ENCODE measurements at places on chromosomes 5 and 9.

GRCh38 chr5:32531885-32532520, 53.4 kb upstream of the SUB1 start:
- DNase-seq: no peak

DNA sequence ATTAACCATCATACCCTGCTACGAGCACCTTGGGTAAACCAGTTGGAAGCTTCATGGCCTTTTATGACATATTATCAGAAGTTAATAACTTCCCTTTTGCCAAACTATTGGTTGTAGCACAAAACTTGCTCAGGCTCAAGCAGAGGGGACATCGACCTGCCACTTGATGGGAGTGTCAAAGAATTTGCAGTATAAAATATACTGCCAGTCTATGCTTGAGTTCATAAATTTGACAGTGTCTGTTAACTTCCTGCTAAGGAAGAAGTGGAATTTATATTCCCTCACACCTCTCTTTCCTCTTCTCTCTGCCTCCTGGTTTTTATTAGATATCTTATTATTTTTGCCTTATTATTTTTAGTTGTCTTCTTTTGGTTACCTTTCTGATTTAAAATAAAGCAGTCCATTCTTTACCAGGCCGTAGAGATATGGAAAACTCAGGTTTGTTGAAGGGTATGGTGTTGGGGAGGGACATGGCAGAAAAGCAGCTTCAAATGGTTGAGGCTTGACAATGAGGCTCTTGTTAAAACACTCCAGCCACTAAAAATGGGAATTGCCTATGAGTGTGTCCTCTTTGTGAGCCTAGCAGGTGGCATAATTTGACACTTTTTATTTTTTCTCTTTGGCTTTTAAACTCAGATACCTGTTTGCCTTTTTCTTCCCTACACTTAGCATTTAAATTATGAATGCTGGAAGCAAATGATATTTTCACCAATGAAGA, 298.0 kb downstream of the DOCK8 start:
- DNase-seq: peak; percentile 56

DNA sequence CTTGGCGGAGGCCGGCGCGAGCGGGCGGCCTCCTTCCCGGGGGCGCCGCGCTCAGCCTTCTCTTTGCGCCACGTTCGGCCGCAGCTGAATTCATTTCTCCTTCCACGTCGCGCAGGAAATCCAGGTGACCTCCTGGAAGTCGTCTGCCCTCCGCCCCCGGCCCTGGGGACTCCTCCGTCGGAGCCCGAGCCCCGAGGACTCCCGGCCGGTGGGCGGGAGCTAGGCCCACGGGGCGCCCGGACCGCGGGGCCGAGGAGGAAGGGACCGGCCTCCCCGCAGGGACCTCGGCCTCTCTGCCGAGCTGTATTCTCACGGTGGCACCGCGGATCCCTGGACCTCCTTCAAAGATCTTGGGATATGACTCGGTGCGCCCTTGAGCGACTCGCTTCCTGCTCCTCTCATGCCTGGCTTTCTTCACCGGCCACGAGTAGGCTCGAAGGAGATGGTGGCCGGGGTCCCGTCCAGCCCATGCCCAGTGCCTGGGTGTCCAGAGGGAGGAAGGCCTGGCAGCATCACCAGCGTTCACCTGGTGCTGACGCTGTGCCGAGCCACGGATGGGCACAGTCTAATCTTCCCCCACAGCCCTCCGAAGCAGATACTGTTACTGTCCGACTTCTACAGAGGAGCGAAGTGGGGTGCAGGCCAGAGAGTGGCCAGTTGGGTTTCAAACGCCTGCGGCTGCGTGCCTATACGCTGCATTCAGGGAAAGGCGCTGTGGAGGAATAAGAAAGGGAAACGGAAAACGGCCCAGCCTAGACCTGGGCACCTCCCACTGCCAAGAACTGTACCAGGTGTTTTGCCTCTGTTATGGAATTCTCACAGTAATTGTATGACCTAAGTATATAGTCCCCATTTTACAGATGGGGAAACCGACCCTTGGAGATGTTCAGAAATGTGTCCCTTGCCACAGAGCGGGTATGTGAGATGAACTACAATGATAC, 47.3 kb downstream of the PAX5 start:
- no peak for DNase-seq

DNA sequence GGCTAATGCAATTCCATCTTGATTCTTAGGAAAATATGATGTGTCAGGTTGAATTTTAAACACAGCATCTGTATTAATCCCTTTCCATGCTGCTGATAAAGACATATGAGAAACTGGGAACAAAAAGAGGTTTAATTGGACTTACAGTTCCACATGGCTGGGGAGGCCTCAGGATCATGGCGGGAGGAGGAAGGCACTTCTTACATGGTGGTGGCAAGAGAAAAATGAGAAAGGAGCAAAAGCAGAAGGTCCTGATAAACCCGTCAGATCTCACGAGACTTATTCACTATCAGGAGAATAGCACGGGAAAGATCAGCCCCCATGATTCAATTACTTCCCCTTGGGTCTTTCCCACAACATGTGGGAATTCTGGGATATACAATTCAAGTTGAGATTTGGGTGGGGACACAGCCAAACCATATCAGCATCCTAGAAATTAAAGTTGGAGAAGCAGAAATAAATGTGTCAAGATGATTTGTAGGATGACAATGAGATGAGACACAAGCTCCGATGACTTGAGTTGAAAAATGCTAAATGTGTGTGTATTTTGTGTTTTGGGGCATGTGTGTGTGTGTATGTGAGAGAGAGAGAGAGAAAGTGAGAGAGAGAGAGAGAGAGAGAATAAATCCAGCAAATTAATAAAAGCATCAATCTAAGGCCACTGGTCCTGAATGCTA, 48.5 kb upstream of the ANKRD55 start:
- DNase-seq: no peak

DNA sequence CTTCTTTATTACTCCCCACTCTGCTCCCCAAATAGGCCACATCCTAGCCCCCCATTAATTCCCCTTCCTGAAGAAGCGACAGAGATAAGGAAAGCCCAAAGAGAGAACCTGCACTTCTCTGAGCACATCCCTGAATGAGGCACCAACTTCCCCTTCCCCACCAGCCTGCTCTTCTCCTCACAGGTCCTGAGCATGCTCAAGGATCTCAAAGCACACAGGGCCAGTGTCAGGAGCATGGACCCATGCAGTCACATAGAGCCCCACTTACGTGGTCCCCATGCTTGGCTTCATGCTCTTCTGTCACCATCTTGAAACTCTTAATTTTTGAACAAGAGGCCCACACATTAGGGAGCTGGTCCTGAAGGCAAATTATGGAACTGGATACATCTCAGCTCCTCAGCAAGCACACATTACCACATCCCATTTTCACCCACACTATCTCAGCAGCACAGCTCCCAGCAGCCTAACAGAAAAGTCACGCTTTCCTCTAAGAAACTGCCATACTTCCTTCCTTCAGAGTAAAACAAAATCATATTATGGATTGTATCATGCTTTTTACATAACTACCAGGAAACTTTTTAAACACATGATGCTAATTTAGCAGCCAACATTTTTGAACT, 99.8 kb downstream of the NFIB start:
- DNase-seq: no peak

DNA sequence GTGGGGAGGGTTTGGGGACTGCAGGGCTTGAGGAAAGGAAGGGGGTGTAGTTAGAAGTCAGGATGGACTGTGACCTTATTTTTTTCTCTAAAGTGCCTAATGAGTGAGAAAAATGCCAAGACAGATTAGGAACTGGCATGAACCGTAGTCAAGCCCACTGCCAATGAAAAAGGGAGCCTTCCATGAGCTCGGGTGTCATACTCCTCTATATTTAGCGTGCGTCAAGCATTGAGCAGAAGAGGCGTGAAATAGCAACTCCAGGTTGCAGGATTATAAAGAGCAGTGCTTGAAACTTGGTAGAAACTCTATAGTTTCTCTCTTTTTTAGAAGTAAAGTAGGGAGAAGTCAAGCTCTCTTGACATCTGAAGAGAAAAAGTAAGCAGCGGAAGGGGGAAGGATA, 1.8 kb downstream of the SGCD start:
- no peak for DNase-seq

GRCh38 chr5:34043099-34043876, at the start of gene C1QTNF3:
Gene C1QTNF3, minus strand, starts transcription at chr5:34043213. Its CDS starts 88 bp downstream, at chr5:34043125.
- peak; percentile 38 for DNase-seq

- no peak for DNase-seq
Measured at GRCh38 chr5:73966451-73966850, 340.5 kb downstream of the ARHGEF28 start.

DNA sequence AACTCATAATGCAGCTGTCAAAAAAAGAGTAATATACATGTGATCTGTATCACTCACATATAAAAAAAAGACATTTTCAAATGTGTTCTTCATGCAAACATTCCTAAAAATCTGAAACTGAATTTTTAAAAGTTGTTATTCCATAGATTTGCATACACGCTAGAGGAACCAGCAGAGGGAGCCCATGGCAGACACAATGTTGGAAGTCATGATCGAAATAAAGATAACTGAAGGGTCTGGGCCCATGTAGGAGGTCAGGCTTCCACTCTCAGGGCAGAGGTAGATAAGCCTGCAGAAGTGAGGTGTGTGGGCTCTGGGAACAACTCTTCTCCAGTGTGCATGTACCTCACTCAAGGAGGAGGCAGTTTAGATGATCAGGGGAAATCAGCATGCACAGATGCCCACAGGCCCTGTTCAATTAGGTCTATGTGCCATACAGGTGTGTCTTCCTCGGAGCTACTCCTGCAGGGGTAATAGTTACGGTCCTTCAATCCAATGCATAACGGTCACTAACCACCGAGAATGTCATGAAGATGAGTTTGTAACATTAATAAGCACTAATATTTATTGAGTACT, 208.6 kb downstream of the EPB41L4A start:
- DNase-seq: peak; percentile 67

- DNase-seq: no peak
Measured at GRCh38 chr9:14365670-14366069, 51.7 kb upstream of the NFIB start.

DNA sequence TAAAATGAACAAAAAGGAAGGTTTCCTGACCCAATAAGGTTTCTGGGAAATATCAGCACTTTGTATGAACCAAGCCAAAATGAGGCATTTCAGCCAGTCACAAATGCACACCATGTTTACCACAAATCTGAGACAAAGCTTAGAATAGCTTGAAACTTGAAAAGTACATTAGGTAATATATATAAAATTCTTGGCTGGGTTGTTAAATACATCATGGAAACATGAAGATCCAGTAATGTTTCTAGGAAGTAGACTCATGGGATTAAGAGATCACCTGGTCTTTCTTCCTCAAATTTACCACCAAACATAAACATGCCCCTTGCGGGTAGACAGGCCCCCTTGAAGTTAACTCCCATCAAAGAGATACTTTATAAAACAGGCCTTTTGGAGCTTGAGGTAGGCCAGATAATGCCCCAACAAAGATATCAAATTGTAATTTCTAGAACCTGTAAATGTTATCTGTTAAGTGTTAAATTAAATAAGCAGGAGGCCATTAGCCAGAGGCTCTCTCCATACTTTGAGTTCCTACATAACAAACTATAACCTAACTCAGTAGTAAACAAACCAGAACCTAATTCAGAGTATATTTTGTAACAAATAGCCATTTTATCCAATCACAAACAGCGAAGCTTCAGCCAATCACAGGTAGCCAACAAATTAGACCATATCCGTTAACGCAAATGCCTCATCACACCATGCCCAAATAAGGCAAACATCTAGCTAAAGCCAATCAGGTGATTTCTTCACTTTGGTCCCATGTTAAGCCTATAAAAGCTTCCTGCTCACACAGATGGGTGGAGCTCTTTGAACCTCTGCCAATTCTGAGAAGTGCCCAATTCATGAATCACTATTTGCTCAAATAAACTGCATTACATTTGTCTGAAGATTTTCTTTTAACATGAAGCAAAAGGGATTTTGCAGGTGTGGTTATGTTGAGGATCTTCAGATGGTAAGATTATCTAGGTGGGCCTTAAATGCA, 127.9 kb upstream of the TARS1 start:
- DNase-seq: no peak

- no peak for DNase-seq
Measured at GRCh38 chr9:70935856-70936255, 185.6 kb downstream of the TRPM3 start.

- no peak for DNase-seq
Measured at GRCh38 chr5:177529247-177530203, 12.8 kb upstream of the DDX41 start.

- DNase-seq: no peak
Measured at GRCh38 chr5:149133795-149134777, 7.2 kb upstream of the ABLIM3 start.

DNA sequence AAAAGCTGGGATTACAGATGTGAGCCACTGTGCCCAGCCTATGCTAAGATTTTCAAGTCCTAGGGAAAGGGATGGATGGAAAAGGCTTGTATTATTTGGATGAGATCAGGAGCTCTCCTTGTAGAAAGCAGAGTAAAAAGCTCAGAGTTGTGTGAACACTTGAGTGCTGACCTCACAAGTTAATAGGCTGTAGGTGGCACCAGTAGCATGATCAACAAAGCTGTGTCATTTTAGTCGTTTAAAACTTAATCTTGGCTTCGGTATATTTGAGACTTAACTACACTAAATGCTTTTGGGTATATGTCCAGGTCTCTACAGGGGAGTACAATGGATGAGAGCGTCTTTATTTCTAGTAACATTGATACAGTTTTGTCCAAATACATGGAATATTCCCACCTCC, 264.2 kb downstream of the TMEM38B start:
- peak; percentile 58 for DNase-seq

- no peak for DNase-seq
Measured at GRCh38 chr5:168055141-168055683, 236.2 kb upstream of the WWC1 start.

GRCh38 chr9:126838895-126839294, 21.5 kb upstream of the ZBTB34 start:
- no peak for DNase-seq

DNA sequence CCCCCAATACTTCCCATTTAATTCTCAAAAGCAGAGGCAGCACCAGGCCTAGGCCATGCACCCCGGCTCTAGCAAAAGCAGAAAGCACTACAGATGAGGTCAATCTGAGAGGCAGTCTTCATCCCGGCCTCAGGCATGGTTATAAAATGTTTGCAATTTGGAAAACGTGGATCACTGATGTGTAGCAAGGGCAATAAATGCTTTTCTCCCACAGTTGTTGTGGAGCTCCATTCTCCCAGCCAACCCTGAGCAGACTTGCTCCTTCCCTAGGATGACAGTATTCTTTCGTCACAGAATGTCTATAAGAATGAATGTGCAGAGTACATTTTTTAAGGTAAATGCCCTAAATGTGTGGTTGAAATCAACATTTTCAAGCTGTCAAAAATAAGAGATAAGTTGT, 157.3 kb upstream of the DAPK1 start:
- DNase-seq: no peak

- no peak for DNase-seq
Measured at GRCh38 chr5:151459680-151460324, 12.4 kb downstream of the SLC36A1 start.

GRCh38 chr9:86042199-86042978, 57.0 kb downstream of the GOLM1 start:
- no peak for DNase-seq
